ENCODE measurements at places on chromosomes 7 and 10. TPM values are rescaled to one million over a fixed set of nuclear protein-coding genes. Genes with fewer than 3 reads are reported as not detected.
A peak's percentile ranks its signal among the peaks of the same experiment; 100 is the strongest.

DNA sequence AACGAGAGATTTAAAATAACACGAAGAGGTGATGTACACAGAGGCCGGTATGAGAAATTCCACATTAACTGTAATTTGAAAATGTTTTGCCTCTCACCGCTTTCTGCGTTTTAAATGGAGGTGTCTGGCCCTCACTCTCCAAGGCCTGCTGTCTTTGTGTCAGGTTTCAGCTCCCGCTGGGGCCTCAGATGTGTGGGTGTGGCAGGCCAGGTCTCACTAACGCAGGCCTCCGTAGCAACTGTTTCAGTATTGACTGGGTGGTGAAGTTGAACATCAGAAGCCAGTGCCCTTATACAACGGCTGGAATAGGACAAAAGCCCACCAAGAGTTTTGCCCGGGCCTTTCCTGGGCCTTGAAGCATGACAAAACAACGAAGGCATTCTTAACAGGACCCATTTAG, 303.1 kb downstream of the ADARB2 start:
- no peak for DNase-seq

DNA sequence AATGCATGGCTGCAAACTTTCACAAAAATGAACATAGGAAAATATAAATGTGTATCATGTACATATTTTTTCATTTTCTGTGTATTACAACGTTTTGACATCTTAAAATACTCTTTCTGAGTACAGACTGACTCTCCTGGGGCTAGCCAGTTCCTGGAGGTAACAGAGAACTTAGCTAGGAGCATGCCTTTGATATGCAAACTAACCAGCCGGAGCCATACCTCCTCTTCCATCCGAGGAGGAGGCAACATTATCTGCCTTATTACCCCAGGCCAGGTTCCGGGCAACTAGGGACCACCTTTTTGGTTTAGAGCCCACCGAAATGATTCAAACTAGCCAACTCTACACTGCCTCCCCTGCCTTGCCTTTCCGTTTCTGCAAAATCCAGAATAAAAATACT, 33.7 kb upstream of the HECW1 start:
- DNase-seq: no peak

GRCh38 chr7:107850216-107850615, 40.8 kb upstream of the DLD start:
- DNase-seq: no peak

- peak; percentile 66 for DNase-seq
These were observed 75.7 kb upstream of the EFCAB10 start for GRCh38 chr7:105656922-105657521.

DNA sequence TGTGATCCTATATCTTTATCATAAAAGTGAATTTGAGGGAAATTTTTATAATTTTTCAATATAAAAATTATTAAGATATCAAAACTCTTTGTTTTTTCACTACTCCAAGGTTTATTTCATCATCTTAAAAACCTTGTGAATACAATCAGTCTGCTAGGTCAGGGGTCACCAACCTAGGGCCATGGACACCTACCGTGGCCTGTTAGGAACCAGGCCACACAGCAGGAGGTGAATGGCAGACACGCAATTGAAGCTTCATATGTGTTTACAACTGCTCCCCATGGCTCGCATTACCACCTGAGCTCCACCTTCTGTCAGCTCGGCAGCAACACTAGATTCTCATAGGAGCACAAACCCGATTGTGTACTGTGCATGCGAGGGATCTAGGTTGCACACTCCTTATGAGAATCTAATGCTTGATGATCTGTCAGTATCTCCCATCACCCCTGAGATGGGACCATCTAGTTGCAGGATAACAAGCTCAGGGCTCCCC, 271.2 kb upstream of the C7orf33 start:
- DNase-seq: no peak

DNA sequence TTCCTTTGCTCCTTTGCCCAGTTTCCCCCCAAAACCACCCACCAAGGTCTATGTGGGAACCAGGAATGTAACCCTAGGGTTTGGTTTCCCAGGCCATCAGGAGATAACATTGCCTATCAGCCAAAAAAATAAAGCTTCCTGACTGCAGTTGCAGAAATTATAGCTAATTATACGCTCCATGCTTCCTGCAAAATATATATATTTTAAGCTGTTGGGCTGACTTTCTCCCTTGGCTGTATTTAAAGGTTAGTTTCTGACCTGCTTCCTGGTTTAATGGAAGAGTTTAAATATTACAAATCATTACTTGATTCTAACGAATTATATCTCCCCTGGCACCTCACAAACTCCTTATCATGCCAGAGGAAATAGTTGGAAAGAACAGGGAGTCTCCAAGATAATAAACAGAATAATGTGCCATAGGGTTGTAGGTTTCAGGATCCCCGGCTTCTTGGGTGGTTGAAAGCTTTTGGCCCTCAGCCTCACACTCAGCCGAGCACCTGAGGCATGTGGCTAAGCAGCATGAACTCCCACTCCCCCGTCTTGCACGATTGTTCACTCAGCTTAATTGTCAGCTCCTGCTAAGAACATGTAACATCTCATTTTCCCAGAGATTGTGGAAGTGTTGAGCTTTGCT, 79.9 kb downstream of the FZD1 start:
- DNase-seq: no peak

GRCh38 chr7:18566829-18567228, 71.3 kb downstream of the HDAC9 start:
- peak; percentile 96 for DNase-seq

DNA sequence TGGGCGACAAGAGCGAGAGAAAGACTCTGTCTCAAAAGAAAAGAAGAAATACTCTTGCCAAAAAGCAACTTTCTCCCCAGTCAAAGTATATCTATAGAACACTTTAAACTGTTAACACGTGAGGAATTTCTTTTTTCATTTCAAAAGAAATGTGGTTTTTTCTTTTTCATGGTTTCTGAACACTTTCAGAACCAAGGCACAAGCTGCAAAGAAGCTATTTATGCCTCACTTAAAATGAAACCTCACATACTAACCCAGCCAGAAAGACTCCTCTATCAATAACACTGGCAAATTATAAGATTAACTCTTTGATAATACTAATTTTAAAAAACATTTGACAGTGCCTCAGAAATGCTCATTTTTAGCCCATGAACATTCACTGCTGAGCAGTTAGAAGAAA, 20.9 kb downstream of the TBX20 start:
- DNase-seq: no peak

- no peak for DNase-seq
These were observed 79.6 kb upstream of the RET start for GRCh38 chr10:42997151-42997848.

DNA sequence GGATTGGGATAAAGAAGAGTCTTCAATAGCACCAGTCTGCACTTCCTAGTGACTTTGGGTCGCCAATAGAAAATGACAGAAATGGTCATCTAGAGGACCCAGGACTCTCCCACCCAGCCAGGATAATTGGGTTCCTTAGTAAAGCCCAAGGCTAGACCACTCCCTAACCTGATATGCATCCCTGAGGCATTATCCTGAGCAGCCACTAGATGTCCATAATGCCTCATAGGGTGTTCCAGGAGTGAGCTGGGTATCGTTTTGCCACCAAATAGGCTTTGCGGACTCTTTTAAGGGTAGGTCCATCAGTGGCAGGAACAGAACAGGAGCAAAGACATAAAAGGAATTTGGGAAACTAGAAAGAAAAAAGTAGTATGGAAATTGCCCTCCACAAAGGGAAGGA, 4.5 kb upstream of the LRRC4 start:
- peak; percentile 18 for DNase-seq

Gene ABCF2
- 28.6 TPM for total RNA-seq

Gene SYNPO2L
- total RNA-seq: not detected

Gene FGFBP3
- total RNA-seq: 2.7 TPM

Gene RELN
- total RNA-seq: not detected

Gene TBXAS1
- total RNA-seq: not detected

All from OCI-LY7 (cell line).